Tibial nerve (tissue), 4 donors: ENCODE measurements at places on chromosomes 1 and 21. TPM values are rescaled to one million over a fixed set of nuclear protein-coding genes. Genes with fewer than 3 reads are reported as not detected.

GRCh38 chr1:203271962-203272632 is 33.2 kb upstream of the BTG2 start:
- no peak overlapping the region for H3K4me3 ChIP-seq
- peaks cover 40% of the 10 kb centered on the region for H3K4me1 ChIP-seq
- H3K27ac ChIP-seq: no peak overlapping the region
- no peaks in the 10 kb centered on the region for H3K27me3 ChIP-seq
- no peaks in the 10 kb centered on the region for H3K36me3 ChIP-seq

- DNase-seq: no peak
- no peak overlapping the region for H3K27ac ChIP-seq
- no peaks in the 10 kb centered on the region for H3K4me1 ChIP-seq
- no peak overlapping the region for H3K4me3 ChIP-seq
- no peaks in the 10 kb centered on the region for H3K36me3 ChIP-seq
Measured at GRCh38 chr1:90193116-90193515, 198.2 kb downstream of the ZNF326 start.

DNA sequence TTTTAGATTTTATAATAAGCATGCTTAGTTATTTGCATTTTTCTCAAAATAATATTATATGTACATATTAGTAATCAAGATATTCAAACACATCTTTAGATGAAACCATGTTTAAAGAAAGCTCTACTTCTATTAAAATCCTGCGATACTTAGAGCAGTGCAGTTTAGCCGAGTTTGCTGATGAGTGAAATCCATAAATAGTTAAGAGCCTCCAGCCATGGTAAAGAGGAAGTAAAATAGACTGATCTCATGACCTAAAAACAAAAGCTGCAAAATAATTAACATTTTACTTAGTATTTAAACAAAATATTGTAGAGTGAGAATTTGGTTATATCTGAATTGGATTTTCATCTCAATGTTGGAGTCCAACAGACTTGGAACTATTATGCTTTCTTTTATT is 147.4 kb upstream of the NRIP1 start:
- no peak overlapping the region for H3K27ac ChIP-seq
- H3K36me3 ChIP-seq: no peaks in the 10 kb centered on the region
- no peak overlapping the region for H3K4me3 ChIP-seq
- no peaks in the 10 kb centered on the region for H3K4me1 ChIP-seq
- DNase-seq: no peak
- no peaks in the 10 kb centered on the region for H3K27me3 ChIP-seq

GRCh38 chr1:203519896-203520295 is 25.9 kb downstream of the OPTC start:
- H3K4me3 ChIP-seq: no peak overlapping the region
- no peak overlapping the region for H3K27ac ChIP-seq
- H3K4me1 ChIP-seq: peaks cover 4% of the 10 kb centered on the region
- no peaks in the 10 kb centered on the region for H3K27me3 ChIP-seq

- H3K4me3 ChIP-seq: no peak overlapping the region
- H3K4me1 ChIP-seq: no peaks in the 10 kb centered on the region
- DNase-seq: no peak
- H3K27me3 ChIP-seq: peaks cover 15% of the 10 kb centered on the region
Measured at GRCh38 chr1:6971699-6972098, 186.4 kb downstream of the CAMTA1 start.

DNA sequence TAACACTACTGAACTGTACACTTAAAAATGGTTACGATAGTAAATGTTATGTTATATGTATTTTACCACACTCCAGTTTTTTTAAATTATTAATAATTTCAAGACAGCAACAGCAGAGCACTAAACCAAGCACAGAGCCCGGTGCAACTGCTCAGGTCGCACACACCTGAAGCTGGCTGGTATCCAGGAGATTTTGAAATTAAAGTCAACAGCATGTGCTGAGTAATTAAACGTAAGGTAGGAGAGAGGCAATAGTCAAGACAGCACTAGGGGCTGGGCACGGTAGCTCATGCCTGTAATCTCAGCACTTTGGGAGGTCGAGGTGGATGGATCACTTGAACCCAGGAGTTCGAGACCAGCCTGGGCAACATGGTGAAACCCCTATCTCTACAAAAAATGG is 35.1 kb upstream of the SLC30A10 start:
- no peak overlapping the region for H3K4me3 ChIP-seq
- H3K4me1 ChIP-seq: no peaks in the 10 kb centered on the region
- no peak for DNase-seq
- H3K36me3 ChIP-seq: peaks cover 12% of the 10 kb centered on the region

- no peak for DNase-seq
- no peaks in the 10 kb centered on the region for H3K36me3 ChIP-seq
- H3K27me3 ChIP-seq: no peaks in the 10 kb centered on the region
- H3K27ac ChIP-seq: no peak overlapping the region
- H3K4me3 ChIP-seq: no peak overlapping the region
- H3K4me1 ChIP-seq: no peaks in the 10 kb centered on the region
Measured at GRCh38 chr1:172838680-172839313, 179.9 kb downstream of the FASLG start.

DNA sequence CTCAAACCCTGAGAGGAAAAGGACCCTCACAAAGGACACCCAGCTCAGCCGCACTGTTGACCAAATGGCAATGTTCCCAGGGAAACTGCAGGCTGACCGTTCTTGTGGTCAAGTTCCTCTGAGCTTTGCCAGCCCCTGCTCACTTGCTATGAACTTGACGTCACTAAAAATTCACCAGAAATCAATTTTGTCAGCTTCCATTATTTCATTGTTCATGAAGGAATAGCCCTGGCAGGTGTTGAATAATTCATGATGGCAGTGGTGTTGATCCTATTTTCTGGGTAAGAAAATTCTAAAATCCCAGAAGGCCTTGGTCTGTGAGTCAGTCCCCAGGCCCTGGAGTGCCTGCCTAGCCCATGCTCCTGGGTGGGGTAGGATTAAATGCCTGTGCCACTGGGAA is 318.9 kb downstream of the ZNF326 start:
- no peak overlapping the region for H3K4me3 ChIP-seq
- no peak for DNase-seq
- H3K36me3 ChIP-seq: no peaks in the 10 kb centered on the region
- H3K27ac ChIP-seq: no peak overlapping the region
- no peaks in the 10 kb centered on the region for H3K4me1 ChIP-seq

- H3K27ac ChIP-seq: no peak overlapping the region
- peaks cover 8% of the 10 kb centered on the region for H3K4me1 ChIP-seq
- no peaks in the 10 kb centered on the region for H3K36me3 ChIP-seq
- H3K4me3 ChIP-seq: no peak overlapping the region
- no peak for DNase-seq
Measured at GRCh38 chr1:178310685-178311105, 186.1 kb downstream of the CLEC20A start.

DNA sequence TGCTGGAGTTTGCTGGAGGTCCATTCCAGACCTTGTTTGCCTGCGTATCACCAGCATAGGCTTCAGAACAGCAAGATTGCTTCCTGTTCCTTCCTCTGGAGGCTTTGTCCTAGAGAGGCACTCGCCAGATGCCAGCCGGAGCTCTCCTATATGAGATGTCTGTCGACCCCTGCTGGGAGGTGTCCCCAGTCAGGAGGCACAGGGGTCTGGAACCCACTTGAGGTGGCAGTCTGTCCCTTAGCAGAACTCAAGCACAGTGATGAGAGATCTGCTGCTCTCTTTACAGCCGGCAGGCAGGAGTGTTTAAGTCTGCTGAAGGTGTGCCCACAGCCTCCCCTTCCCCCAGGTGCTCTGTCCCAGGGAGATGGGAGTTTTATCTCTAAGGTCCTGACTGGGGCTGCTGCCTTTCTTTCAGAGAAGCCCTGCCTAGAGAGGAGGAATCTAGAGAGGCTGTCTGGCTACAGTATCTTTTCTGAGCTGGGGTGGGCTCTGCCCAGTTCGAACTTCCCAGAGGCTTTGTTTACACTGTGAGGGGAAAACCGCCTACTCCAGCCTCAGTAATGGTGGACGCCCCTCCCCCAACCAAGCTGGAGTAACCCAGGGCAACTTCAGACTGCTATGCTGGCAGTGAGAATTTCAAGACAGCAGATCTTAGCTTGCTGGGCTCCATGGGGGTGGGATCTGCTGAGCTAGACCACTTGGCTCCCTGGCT is 205.0 kb downstream of the GPR52 start:
- H3K36me3 ChIP-seq: no peaks in the 10 kb centered on the region
- no peaks in the 10 kb centered on the region for H3K27me3 ChIP-seq
- H3K4me3 ChIP-seq: no peak overlapping the region
- no peak for DNase-seq
- no peak overlapping the region for H3K27ac ChIP-seq

DNA sequence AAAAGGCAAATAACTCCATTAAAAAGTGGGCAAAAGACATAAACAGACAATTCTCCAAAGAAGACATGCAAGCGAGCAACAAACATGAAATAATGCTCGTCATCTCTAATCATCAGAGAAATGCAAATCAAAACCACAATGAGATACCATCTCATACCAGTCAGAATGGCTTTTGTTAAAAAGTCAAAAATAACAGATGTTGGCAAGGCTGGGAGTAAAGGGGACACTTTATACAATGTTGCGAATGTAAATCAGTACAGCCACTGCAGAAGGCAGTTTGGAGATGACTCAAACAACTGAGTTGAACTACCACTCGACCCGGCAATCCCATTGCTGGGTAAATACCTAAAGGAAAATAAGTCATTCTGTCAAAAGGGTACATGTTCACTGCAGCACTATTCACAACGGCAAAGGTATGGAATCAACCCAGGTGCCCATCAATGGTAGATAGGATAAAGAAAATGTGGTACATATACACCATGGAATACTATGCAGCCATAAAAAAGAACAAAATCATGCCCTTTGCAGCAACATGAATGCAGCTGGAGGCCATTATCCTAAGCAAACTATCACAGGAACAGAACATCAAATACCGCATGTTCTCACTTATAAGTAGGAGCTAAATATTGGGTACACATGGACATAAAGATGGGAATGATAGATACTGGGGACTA is 25.9 kb downstream of the TSPAN2 start:
- DNase-seq: no peak
- no peak overlapping the region for H3K27ac ChIP-seq
- no peaks in the 10 kb centered on the region for H3K27me3 ChIP-seq
- no peaks in the 10 kb centered on the region for H3K4me1 ChIP-seq
- H3K4me3 ChIP-seq: no peak overlapping the region

DNA sequence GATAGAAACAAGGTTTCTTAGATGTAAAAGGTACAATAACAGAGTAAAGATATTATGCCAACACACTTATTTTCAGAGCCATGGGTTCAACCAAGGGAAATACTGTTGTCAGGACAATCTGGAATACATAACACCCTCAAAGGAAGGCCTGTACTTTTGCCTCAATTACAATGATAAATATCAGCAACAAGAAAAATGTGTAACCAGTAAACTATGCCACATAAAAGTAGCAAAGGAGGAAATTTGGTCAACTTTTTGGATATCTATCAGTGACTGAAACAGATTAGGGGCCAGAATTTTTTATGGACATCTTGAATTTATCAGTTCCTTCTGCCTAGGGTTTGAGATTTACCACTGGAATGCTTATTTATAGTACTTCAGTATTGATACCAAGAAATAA is 24.6 kb upstream of the RAP1GAP start:
- no peak overlapping the region for H3K27ac ChIP-seq
- no peaks in the 10 kb centered on the region for H3K4me1 ChIP-seq
- DNase-seq: no peak
- no peak overlapping the region for H3K4me3 ChIP-seq
- no peaks in the 10 kb centered on the region for H3K27me3 ChIP-seq

- H3K4me3 ChIP-seq: no peak overlapping the region
- no peaks in the 10 kb centered on the region for H3K4me1 ChIP-seq
- no peak overlapping the region for H3K27ac ChIP-seq
- no peak for DNase-seq
Measured at GRCh38 chr1:19665496-19666465, 1.1 kb downstream of the HTR6 start.

DNA sequence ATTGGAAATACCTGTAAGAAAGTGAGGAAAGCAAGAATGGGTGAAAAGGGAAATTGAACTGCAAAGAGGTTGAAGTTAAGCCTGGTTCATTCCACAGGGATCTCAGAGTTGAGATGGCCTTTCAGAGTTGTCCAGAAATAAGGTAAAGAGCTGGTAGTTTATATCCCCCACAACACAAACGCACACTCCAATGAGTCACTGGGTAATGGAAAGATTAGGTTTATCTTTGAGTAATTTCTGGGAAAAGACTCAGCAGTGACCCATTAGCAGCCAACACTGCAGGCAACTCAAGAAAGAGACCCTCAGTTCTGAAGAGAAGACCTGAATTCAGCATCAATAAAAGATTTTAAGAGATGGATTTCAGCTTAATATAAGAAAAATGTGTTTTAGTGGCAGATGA is 485.5 kb downstream of the PTPRC start:
- H3K27ac ChIP-seq: no peak overlapping the region
- no peak overlapping the region for H3K4me3 ChIP-seq
- no peaks in the 10 kb centered on the region for H3K36me3 ChIP-seq
- DNase-seq: no peak

DNA sequence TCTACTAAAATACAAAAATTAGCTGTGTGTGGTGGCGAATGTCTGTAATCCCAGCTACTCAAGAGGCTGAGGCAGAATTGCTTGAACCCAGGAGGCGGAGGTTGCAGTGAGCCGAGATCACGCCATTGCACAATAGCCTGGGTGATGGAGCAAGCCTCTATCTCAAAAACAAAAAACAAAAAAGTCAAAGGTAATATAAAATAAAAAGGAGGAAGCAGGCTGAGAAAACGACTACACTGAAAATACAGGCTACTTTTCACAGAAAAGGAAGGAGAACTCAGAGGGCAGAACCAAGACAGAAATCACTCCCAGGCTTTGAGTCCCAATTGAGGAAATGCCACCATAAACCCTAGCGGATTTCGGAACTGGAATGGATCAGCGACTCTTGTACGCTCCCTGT is 5.9 kb upstream of the A3GALT2 start:
- no peak for DNase-seq
- no peaks in the 10 kb centered on the region for H3K27me3 ChIP-seq
- peaks cover 28% of the 10 kb centered on the region for H3K36me3 ChIP-seq
- H3K4me3 ChIP-seq: no peak overlapping the region
- no peaks in the 10 kb centered on the region for H3K4me1 ChIP-seq

- no peaks in the 10 kb centered on the region for H3K4me1 ChIP-seq
- H3K36me3 ChIP-seq: no peaks in the 10 kb centered on the region
- H3K27ac ChIP-seq: no peak overlapping the region
- H3K27me3 ChIP-seq: no peaks in the 10 kb centered on the region
- no peak overlapping the region for H3K4me3 ChIP-seq
Measured at GRCh38 chr1:217943361-217943760, 312.2 kb downstream of the SPATA17 start.

- H3K27ac ChIP-seq: peak overlapping the region; percentile 50
- H3K4me3 ChIP-seq: no peak overlapping the region
- H3K4me1 ChIP-seq: no peaks in the 10 kb centered on the region
- DNase-seq: no peak
Measured at GRCh38 chr21:16330082-16330907, 600.5 kb downstream of the USP25 start.

- no peak for DNase-seq
- no peaks in the 10 kb centered on the region for H3K36me3 ChIP-seq
- H3K27me3 ChIP-seq: no peaks in the 10 kb centered on the region
Measured at GRCh38 chr1:15882665-15883064, 35.2 kb downstream of the SPEN start.

GRCh38 chr1:228420968-228421826 is 4.5 kb upstream of the TRIM17 start:
- peaks cover 27% of the 10 kb centered on the region for H3K27me3 ChIP-seq
- H3K36me3 ChIP-seq: no peaks in the 10 kb centered on the region
- H3K27ac ChIP-seq: no peak overlapping the region

S100A9 gene
- total RNA-seq: 65.9 TPM

DNAJC28 gene
- total RNA-seq: 2.3 TPM

TRIM46 gene
- total RNA-seq: 9.8 TPM

PLA2G2A gene
- total RNA-seq: 327 TPM

KCNA2 gene
- 16.4 TPM for total RNA-seq

TTC34 gene
- 0.87 TPM for total RNA-seq

TUT4 gene
- total RNA-seq: 83.1 TPM

KRTAP13-3 gene
- total RNA-seq: not detected

TMEM269 gene
- not detected for total RNA-seq

TRPM2 gene
- 6.1 TPM for total RNA-seq

C1QA gene
- total RNA-seq: 174 TPM

RASAL2 gene
- total RNA-seq: 43.5 TPM
